ENCODE measurements at places on chromosomes 13 and 19.

- no peak for DNase-seq
Measured at GRCh38 chr13:38897521-38897920, 93.1 kb downstream of the STOML3 start.

- no peak for DNase-seq
Measured at GRCh38 chr19:38061294-38061693, 154.3 kb downstream of the SIPA1L3 start.

- DNase-seq, result no peak
Measured at GRCh38 chr13:80340651-80341100, 250 bp downstream of the SPRY2 start.

DNA sequence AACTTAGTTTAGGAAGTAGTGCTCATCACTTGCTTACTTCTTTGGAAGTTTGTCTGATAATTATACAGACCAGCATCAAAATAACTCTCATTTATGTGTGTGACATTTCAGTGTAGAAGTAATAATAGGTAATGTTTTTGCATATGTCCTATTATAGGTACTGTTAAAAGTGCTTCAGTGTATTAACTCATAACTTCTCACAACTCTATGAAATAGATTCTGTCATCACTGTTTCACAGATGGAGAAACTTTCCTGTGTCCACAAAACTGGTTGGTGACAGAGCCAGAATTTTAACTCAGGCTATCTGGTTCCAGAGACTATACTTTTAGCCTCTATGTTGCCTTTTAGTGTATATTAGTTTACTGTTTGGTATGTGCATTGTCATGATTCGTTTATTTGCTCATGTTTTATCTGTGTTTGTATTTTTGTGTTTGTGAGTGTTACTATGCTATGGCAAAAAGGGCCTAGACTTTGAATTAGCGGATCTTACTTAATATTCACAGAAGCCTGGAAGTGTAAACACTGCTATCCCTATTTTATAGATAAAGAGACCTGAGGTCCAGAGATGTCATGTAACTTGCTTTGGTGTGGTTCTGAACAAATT lies 12.7 kb downstream of the LPAR6 start:
- no peak for DNase-seq

GRCh38 chr13:95647321-95647720 lies 2.8 kb upstream of the DZIP1 start:
- DNase-seq, result no peak

GRCh38 chr13:114105521-114106225 lies 26.8 kb downstream of the RASA3 start:
- no peak for DNase-seq

- DNase-seq, result no peak
Measured at GRCh38 chr13:30849611-30850010, 56.5 kb upstream of the MEDAG start.

Data from adrenal gland (tissue), 19 donors.